Amniotic stem cell (primary cell): ENCODE measurements at places on chromosomes 12 and 14.

- no peak for DNase-seq
Observed at GRCh38 chr14:50402965-50403364, 6.3 kb upstream of the CDKL1 start.

DNA sequence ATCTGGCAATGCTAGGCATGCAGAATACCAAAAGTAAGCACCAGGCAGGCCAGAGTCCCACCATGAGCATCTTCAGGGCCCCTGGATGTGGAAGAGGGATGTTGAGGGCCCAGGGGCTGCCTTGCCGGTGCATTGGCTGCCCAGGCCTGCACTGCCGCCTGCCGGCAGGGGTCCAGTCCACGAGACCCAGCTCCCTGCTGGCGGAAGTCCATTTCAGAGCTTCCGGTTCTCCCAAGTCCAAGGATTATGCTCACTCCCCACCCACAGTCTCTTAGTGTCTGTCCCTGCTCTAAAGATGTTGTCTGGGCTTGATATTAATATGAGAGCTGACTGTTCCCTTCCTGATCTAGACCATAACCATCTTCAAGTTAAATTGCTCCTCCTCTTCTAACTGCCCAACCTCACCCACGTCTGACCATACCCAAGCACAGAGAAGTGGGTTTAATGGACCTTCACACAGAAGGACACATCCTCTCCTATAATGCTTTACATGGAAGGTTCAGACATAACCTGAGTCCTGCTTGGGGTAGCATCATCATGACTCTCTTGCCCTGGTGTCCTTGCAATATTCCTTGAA, 117.4 kb downstream of the DAD1 start:
- DNase-seq: no peak

DNA sequence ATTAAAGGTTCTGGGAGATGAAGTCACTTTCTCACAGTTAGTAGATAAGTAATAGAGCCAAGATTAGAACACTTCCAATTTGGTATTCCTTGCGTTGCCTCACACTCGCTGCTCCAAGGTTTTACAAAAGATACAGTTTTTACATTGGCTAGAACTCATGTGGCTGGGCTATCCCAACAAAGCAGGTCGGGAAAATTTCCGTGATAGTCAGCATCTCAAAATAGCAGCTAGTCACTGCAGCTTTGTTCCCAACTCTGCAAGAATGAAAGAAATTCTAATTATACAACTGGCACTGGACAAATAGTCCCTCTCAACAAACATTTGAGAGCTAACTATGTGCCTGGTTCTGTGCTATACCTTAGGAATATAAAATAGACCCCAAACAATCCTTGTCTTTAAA, 24.6 kb upstream of the PPP1R12A start:
- DNase-seq: no peak

GRCh38 chr14:30484976-30485375, 74.0 kb upstream of the G2E3 start:
- DNase-seq: no peak

DNA sequence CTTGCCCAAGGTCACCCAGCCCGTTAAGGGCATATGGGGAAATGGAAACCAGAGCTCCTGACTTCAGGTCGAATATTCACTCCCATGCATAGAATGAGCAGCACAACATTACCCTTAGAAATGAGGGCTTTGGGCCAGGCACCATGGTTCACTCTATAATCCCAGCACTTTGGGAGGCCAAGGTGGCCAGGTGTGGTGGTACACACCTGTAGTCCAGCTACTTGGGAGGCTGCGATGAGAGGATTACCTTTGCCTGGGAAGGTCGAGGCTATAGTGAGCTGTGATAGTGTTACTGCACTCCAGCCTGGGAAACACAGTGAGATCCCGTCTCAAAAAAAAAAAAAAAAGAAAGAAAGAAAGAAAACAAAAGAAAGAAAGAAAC, 341.0 kb upstream of the TMPO start:
- no peak for DNase-seq

DNA sequence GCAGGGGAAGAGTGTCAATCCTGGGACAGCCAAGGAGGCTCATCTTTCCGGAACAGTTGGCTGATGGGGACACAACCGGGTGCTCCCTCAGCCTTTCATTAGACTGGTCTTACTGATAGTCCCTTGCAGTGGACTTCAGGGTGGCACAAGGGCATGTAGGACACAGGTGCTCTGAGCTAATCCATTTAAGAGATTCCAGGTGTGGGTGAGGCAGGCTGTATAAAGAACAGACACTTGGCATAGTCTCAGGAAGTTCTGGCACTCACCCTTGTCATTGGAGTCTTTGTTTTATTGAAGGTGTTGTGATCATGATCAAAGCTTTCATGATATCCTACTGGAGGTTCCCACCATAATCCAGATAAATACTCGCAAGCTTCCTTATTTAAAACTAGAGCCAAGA, 341.6 kb downstream of the EMP1 start:
- DNase-seq: no peak

DNA sequence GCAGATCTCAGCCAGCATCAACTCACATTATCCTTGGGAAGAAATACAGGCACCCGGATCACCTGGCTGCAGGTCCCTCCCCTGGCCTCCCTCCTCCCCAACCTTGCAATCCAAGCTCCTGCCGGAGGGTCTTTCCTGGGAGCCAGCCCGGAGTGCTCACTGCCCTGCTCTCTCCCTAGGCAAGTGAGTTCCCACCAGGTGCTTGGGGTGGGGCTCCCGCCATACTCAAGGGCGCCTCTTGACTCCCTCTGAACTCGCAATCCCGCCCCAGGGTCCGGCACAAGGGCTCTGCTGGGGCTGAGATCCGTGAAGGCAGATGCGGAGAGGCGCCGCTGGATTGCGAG, 1.2 kb upstream of the CEP170B start:
- no peak for DNase-seq

- DNase-seq: no peak
Observed at GRCh38 chr12:80938397-80938796, 663 bp upstream of the LIN7A start.

- no peak for DNase-seq
Observed at GRCh38 chr14:35964697-35965286, 138.7 kb downstream of the BRMS1L start.

DNA sequence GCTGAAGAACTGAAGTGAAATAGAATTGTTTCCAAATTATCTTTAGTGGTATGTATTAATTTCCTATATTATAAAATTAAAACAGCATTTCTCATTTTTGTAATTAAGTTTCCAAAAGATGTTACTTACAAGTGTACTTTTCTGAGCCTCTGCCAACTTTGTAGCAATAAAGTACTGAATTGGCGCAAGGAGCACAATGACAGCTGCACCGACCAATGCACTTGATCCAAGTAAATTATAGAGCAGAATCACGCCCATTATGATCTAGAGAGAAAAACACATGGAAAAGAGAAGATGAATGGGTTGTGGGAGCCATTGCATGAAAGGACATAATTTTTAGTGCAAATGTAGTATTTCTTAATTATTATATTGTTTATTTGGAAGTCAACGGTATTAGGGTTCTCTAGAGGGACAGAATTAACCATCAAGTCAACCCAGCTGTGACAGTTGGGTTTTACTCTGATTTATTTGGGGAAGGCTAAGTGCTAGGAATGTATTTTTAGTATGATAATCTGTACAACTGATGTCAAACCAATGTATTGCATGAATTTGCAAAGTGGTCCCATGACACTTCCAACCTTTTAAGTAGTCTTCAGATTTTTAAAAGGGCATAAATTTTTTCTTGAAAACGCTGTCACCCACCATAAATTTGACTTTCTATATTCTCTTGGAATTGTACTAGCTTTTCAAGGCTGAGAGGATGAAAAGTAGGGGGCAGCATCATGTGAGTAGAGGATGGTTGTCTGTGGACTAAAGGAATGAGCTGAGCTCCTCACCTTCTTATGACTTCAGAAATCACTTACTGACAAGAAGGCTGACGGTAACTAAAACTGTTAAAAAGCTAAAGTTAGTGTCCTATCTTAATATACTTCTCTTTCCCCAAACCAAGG, 33.0 kb downstream of the ABCC9 start:
- DNase-seq: no peak

GRCh38 chr12:46134205-46134811, 134.5 kb downstream of the SLC38A1 start:
- no peak for DNase-seq

GRCh38 chr12:95446506-95446900, 27.4 kb upstream of the METAP2 start:
- DNase-seq: no peak

GRCh38 chr12:80648881-80649280, 58.6 kb upstream of the MYF6 start:
- DNase-seq: peak; percentile 45

- DNase-seq: no peak
Observed at GRCh38 chr12:27747111-27747820, 32.8 kb upstream of the KLHL42 start.

- DNase-seq: peak; percentile 12
Observed at GRCh38 chr12:54701940-54702592, 53.9 kb upstream of the DCD start.

GRCh38 chr12:42498549-42499247, 90.8 kb downstream of the PRICKLE1 start:
- no peak for DNase-seq

DNA sequence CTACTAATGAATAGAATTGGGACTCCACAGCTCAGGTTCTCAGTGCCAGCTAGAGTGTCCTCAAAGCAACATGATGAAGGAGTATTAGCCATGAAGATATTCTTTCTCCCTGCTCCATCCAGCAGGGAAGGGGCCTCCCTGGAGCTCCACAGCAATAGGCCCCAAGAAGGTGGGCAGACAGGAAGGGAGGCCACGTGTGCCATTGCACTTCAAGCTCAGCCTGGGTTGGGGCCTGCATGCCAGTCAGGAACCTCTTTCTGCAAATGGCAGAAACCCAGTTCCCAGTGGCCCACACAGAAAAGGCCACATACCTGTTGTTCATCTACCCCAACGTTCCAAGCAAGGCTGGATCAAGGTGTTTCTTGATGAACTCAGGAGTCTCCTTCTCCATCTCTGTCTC, 357.5 kb upstream of the SFSWAP start:
- no peak for DNase-seq

GRCh38 chr12:46664761-46665287, 161.0 kb downstream of the SLC38A4 start:
- peak; percentile 70 for DNase-seq

DNA sequence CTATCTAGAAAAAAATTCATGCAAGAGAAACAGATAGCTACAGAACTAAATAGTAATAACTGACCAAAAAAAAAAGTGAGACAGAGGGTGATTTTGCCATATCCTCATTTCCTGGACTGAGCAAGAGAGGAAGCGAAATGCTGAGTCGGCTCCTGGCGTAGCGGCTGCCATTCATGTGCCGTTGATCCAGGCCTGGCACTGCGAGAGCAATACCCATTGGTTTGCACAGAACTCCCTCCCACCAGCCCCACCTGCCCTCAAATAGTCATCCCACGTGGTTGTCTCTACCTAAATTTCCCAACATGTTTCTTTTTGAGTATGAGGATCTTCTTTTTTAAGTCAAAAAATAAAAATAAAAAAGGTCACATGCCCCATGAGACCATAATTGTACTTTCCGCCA, 9.4 kb upstream of the WNT5B start:
- no peak for DNase-seq

- DNase-seq: no peak
Observed at GRCh38 chr12:103824845-103825244, 16.2 kb downstream of the NT5DC3 start.

- DNase-seq: no peak
Observed at GRCh38 chr14:93977790-93978581, 1.6 kb upstream of the ASB2 start.

DNA sequence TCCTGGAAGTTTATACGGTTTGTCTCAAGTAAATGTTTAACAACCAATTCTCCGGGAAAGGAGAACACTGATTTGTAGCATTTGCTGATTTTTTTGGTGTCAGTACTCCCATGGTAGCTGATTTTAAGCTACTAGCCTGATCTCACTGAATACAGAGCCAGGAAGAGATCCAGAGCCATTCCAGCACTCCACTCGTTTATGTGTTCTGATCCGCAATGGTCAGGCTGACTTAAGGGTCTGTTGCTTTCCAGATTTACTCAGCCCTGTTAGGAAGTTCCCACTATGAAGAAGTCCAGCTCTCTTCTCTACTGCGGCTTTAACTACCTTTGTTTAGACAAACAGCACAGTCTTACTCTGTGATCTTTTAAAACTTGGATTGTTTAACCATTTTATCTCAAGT, 38.0 kb upstream of the NID2 start:
- DNase-seq: no peak

DNA sequence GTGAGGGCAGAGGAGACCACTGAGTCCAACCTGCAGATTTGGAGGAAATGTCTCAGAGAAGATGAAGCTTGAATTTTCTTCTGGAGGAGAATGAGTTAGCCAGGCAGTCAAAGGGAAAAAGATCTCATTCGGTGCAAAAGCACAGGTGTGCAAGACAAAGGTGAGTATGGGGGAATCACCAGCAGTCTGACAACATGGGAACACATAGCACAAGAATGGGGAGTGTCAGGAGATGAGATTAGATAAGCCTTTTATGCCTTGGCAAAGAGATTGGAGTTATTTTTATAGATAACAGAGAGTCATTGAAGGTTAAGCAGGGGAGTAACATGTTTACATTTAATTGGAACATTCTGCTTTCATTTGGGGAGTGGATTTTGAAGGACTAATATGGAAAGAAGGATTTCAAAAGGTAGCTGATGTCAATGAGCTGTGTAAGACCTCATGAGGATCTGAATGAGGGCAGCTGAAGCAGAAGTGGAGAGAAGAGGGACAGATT, 171.3 kb upstream of the NTF3 start:
- no peak for DNase-seq

- DNase-seq: no peak
Observed at GRCh38 chr12:12807970-12808702, 5.0 kb upstream of the DDX47 start.

DNA sequence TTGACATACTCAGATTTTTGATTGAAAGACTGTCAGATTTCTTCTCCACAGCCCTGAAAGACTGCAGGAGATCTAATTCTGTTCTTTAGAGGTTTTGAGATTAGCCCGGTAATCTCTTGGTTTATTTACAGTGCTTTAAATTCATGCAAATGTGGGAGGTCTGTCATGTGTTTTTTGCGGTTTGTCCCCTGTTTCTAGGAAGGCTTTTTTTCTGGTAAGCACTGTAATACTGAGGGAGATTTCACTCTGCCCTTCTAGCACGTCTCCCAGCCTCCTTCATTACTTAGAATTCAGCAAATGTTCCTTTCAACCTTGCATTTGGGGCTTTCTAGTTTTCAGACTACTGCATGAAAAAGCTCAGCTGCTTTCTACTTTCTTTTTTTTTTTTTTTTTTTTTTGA, 31.1 kb downstream of the GPHN start:
- DNase-seq: no peak

- DNase-seq: no peak
Observed at GRCh38 chr12:66697404-66697803, 18.5 kb upstream of the GRIP1 start.

GRCh38 chr12:49783917-49784676, 42.7 kb downstream of the TMBIM6 start:
- DNase-seq: peak; percentile 46

DNA sequence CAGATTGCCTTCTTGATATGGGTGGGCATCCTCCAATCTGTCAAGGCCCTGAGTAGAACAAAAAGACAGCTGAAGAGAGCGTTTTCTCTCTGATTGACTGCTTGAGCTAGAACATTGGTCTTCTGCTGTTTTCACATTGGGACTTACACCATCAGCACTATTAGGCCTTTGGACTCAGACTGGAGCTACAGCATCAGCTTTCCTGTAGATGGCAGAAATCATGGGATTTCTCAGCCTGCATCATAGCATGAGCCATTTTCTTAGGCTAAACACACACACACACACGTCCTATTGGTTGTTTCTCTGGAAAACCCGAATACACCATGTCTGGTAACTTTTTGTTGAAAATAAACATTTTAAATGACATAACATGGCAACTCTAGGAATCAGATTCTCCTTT, 15.8 kb upstream of the PPM1A start:
- DNase-seq: no peak
